ENCODE measurements at places on chromosomes 3 and 15.

- no peak for DNase-seq
These were observed 18.4 kb downstream of the ZBTB38 start for GRCh38 chr3:141386611-141387111.

GRCh38 chr3:108322352-108322751 lies 26.0 kb downstream of the HHLA2 start:
- no peak for DNase-seq

- no peak for DNase-seq
These were observed 7.7 kb downstream of the FSTL1 start for GRCh38 chr3:120442975-120443517.

DNA sequence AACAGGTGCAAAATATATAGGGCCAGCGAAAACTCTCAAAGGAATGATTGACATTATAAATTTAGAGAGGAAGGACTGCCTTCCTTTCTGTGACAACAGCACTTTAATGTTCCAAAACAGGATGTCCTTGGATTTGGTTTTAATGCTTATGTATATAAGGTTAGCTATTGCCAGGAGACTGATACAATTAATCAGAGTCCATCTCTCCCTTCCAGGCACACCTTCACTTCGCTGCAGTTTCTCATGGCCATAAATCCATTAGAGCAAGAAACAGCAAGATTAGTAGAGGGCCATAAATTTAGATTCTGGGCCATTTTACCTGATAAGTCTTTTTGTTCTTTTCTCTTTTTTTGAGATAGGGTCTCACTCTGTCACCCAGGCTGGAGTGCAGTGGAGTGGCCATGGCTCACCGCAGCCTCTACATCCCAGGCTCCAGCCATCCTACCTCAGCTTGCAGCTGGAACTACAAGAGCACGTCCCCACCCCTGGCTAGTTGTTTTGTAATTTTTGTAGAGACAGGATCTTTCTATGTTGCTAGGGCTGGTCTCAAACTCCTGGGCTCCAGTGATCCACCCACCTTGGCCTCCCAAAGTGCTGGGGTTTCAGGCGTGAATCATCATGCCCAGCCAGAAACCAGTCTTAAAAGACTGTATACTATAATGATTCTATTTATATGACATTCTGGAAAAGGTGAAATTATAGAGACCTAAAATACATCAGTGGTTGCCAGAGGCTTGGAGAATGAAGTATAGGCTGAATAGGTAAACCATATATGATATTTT lies 15.7 kb upstream of the TFRC start:
- DNase-seq: no peak

GRCh38 chr15:52466134-52466701 lies 62.5 kb downstream of the MYO5A start:
- peak; percentile 87 for DNase-seq

- DNase-seq: peak; percentile 76
These were observed 24.3 kb downstream of the NFKBIZ start for GRCh38 chr3:101873619-101874018.

GRCh38 chr3:115330430-115330829 lies 183.3 kb upstream of the ZBTB20 start:
- DNase-seq: no peak

DNA sequence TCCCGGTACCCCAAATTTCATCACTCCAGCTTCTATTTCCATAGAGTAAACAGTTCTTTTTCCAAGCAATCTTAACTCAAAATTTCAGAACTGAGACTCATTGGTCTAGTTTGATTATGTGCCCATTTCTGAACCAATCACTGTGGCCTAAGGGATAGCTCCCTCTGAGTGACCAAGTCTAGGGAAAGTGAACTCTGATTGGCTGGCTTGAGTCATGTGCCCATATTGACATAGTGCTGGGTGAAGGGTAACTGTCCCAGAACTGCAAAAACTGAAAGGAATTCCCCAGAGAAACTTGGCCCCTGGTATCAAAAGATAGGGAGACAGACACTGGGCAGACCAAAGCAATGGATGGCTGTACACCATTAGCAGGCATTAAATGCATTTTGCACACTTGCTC lies 171.2 kb upstream of the WNT5A start:
- no peak for DNase-seq

- no peak for DNase-seq
These were observed 143.4 kb downstream of the FNDC3B start for GRCh38 chr3:172182797-172183196.

- peak; percentile 89 for DNase-seq
These were observed 19.5 kb downstream of the MRAS start for GRCh38 chr3:138367911-138368310.

GRCh38 chr3:56974247-56974930 lies 86.1 kb upstream of the SPATA12 start:
- no peak for DNase-seq

- DNase-seq: no peak
These were observed 33.4 kb upstream of the KLHL25 start for GRCh38 chr15:85828126-85828525.

GRCh38 chr3:12966847-12967605 lies 106.2 kb downstream of the IQSEC1 start:
- no peak for DNase-seq

DNA sequence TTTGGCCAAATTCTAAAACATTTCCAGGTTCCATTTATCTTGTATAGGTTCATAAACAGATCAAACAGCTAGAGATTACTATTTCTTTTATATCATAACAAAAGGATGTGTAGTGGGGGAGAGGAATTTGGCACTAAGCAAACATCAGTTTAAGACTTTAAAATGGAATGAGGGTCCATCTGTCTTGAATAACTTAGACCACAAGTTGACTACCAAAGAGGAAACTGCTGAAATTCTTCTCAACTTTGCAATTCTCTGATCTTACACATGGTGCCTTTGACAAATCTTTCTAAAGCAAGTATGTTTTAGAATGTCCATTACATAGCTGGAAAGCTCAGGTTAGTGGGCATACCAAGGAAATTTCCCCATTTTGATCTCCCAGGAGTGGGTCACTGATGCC lies 140.5 kb upstream of the ADAMTS9 start:
- no peak for DNase-seq

DNA sequence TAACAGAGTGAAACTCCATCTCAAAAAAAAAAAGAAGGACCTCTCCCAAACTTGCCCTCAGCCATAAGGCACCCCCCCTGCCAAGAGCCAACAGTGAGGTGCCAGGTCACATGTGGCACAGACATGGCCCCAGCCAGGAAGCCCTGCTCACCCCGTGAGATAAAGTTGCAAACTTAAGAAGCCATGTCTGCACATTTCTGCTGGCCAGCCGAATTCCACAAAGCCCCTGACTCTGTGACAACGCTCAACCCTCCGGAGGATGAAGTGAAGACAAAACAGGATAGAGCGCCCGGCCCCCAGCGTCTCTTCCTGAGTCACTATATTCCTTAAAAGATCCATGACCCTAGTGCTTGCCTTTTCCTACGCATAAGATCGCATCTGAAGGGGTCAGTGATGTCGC lies 188.1 kb downstream of the XXYLT1 start:
- DNase-seq: no peak

- no peak for DNase-seq
These were observed 30.8 kb upstream of the C3orf80 start for GRCh38 chr3:160194438-160194837.

- DNase-seq: no peak
These were observed 36.5 kb downstream of the GK5 start for GRCh38 chr3:142188846-142189245.

GRCh38 chr15:95290176-95290974 lies 1040.1 kb upstream of the NR2F2 start:
- no peak for DNase-seq

GRCh38 chr3:52318186-52318816 lies 2.2 kb downstream of the DNAH1 start:
- DNase-seq: no peak

GRCh38 chr3:153274561-153274960 lies 112.5 kb downstream of the RAP2B start:
- DNase-seq: no peak

DNA sequence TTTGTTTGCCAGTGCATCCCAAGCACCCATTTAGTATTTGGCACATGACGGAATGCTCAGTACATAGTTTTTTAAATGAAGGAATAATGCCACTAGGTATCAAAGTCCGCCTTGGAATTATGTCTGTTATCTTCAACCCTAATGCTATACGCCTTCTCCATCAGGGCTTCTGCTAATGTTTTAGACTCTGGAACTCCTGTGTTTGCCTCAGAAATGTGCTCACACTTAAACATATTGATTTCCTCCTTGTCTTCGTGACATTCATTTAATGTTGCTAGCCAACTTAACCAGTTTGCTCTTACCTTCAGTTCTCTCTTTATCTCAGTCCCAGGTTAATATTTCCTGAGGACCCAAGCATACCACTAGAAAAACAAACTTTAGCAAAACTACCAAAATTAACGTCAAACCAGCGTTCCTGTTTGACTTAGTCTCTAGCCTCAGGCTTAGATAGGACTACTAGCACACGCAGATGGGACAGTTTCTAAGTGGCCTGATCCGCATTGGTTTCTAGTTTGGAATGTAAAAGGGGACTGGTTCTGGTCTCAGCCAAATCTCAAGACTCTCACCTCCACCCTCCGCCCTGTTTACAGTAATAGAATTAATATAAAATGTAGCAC lies 81.4 kb downstream of the IL1RAP start:
- no peak for DNase-seq

DNA sequence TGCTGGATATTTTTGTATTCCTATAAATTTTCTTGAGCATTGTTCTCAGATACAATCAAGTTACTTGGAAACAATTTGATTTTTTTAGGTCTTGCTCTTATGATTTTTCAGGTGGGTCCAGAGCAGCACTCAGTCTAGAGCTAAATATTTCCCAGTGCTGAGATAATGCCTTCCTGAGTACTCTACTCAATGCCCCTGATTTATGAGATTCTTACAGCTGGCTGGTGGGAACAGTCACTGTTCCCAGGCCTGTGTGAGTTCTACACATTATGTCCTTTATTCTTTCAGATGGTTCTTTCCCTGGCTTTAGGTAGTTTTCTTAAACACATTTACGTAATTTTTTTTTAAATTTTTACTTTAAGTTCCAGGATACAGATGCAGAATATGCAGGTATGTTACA lies 51.0 kb upstream of the EIF5A2 start:
- no peak for DNase-seq

GRCh38 chr15:52558196-52558595 lies 10.6 kb downstream of the ARPP19 start:
- peak; percentile 84 for DNase-seq

GRCh38 chr3:30695302-30696061 lies 89.1 kb downstream of the TGFBR2 start:
- DNase-seq: no peak

DNA sequence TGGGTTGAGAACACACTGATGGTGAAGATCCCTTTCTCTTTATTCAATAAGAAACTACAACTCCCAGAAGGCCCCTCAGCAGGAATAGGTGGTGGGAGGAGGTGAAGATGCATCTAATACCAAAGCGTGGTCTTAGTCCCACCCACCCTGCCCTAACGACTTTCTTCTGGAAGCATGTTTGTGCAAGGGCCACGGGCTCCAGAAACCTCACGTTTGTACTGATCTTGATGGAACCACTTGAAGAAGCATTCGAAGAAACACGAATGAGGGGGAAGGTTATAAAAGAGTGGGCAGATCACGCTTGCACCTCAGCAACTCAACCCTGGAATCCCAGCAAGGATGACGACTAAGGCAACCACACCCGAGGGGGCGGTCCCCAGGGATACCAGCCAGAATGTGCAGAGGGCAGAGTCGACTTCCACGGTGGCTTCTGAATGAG lies 10.6 kb upstream of the SLC25A36 start:
- no peak for DNase-seq

DNA sequence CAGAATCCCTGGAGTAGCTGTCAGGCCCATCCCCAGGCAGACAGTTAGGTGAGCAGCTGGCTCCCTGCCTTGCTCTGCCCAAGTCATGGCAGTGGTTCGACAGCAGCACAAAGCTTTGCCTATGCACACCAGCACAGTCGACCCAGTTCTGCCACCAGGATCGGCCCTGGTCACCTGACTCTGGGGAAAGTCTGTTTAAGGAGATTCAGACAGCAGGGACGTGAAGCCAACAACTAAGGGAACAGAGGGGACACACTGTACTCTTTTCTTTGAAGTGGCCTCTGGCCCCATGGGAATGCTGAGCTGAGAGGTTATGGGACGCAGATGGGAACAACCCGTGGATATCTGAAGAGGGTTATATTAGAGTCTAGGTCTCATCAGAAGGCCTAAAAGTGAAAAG lies 134.8 kb downstream of the CHDH start:
- DNase-seq: no peak

DNA sequence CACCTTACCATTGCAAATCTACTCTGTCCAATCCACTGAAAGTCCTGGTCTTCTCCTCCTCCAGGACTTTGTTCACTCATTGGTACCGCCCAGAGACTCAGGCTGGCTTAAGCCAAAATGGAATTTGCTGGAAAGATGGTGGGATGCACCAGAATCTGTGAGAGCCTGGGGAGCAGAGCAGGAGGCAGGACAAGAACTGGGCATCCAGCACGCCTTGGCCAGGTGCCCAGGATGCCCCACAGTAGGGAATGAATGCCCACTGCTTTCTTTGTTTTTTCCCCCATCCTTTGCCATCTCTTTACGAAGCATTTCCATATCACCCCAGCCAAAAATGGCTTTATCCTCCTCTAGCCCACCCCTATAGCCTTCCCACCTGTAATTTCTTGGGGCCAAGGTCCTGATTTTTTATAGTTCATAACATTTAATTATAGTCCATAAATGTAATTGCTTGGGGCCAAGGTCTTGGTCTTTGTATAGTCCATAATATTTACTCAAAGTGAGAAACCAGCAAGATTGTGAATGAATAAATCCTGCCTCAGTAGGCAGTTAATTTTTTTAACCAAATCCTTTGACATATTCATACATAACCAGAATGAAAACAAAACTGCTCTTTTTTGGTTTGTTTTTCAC lies 23.3 kb upstream of the IREB2 start:
- no peak for DNase-seq

- DNase-seq: no peak
These were observed 32.4 kb upstream of the HHATL start for GRCh38 chr3:42735019-42735418.

DNA sequence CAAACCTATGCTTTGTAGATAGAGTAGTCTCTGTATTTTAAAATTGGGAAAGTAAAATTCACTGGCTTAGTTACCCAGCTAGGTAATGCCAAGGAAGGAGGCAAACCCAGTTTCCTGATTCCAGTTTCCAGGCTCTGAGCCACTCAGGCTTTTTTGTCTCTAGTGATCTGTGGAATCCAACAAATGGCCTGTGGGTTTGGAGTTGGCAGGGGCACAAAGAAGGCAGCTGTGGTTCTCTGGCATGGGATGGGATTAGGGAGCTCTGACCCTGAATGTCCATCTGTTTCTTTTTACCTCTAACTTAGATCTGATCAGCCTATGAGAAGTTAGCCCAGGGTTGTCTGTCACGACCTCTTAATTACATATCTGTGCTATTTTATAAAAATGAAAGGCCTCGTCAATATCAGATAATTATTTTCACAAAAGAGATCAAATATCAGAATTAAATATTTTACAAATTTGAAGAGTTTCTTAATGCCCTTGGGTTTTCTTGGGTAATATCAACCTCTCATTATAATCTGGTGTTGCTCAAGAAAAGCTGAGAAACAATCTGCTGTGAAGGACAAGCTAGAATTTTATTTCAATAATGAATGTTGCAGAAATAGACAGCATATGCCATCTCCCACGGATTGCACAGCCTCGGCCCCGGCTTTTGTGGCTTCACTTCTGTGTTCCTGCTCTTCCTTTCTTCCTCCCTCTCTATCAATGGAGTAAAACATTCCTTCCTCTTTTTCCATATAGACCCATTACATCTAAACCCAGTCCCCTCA lies 63.7 kb upstream of the DAZL start:
- DNase-seq: no peak

- DNase-seq: peak; percentile 71
These were observed 176.1 kb upstream of the RGMA start for GRCh38 chr15:93265111-93265556.
